ENCODE measurements at places on chromosomes 4 and X.
A peak's percentile ranks its signal among the peaks of the same experiment; 100 is the strongest.

DNA sequence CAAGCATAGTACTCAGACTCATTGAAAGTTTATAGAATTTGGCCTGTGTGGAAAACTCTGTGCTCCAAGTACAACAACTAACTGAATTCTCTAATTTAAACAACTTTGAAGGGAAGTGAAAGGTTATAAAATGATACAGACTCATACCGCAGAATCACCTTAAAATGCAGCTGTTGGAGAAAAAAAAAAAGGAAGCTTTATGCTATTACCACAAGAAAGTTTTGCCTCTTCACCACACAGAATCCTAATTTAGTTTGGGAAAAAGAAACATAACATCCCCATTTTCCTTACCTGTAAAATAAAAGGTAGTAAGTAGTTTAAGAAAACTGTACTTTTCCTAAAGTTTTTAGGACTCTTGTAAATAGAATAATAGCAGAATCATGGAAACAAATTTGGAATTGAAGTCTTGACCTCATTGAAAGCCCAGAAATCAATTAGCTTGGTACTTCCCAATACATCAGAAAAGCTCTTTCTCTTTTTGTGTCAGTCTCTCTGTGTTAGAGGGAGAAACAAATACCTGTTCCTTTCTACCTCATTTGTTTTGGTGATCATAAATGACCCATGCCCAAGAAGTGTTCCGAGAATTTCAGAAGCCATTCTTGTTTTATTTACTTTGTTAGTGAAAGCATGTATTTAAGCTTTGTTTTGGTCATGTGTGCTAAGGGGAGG lies 78.8 kb downstream of the NFKB1 start:
- DNase-seq = no peak

DNA sequence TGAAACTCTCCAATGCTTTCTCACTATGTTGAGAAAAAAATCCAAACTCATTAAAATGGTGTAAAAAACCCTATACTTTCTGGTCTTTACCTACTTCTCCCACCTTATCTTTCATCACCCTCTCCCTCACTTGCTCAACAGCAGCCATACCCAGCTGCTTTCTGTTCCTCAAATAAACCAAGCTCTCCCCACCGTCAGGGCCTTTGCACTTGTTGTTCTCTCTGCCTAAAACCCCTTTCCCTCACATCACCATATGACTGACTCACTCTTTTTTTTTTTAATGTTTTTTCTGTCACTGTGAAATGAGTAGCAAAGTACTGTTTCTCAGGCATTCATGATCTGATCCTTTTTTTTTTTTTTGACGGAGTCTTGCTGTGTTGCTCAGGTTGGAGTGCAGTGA lies 122.3 kb upstream of the TMEM164 start:
- DNase-seq = no peak

DNA sequence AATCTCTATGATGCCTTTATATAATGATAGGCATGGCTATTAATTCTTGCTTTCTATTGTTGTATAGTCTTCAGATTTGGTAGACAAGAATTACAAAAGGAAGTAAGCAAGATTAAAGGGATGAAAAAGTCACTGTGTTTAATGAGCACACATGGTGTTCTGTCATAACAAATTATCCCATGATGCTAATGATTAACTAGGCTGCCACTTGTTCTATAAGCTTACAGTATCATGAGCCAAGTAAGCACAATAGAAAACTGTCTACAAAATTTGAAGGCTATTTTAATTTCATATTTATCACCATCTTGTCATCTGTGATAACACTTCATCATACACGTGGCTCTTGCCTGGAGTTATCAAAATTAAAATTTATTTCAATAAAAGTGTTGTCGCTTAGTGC lies 466.7 kb downstream of the GASK1B start:
- no peak for DNase-seq

GRCh38 chrX:132165651-132166050 lies 37.8 kb upstream of the FRMD7 start:
- DNase-seq = no peak

- no peak for DNase-seq
These were observed 73.1 kb downstream of the QRFPR start for GRCh38 chr4:121307445-121308327.

DNA sequence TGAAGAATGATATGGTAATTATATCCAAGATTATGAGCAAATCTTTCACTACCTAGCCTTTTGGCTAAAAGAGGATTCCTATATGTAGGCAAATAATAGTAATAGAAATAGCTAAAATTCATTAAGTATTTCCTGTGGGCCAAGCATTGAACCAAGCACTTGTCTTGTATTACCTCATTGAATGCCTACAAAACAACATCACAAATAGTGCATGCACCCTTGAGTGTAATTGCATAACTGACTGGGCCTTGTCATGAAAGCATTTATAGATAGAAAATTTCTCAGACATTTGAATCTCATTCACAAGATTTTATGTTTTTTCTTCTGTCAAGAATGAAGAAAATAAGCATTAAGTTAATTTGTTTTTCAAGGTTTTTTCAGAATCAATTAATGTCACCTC lies 3.9 kb upstream of the HPGDS start:
- no peak for DNase-seq

DNA sequence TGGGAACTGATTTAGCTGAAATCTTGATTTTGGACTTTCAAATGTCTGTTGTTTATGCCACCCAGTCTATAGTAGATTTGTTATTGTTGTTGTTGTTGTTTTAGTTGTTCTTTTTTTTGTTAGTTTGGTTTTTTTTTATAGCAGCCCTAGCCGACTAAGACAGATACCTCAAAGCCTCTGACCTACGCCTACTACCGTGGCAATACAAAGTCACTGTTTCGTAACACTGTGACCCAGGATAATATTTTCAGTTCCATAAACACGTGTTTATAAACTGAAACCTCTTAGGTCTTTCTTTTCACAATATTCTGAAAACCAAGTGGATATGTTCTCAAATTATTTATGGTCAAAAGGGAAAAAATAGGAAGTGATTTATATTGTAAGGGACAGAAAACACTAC lies 32.8 kb downstream of the VCX2 start:
- DNase-seq = no peak

DNA sequence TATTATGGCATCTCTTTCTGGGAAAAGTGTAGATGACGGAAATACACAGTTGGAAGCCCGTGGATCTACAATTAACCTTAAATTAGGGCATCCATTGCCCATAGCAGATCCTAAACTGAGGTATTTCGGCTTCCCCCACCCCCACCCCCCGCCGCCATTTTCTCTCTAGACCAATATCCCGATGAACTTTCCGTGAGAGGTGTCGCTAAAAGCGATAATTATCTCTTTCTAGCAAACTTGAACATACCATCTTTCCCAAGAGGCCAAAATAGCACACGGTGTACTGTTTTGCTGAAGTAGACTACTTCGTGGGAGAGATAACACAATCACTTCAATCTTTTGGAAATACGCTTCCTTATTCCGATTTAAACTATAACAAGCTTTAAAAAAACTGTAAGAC lies 554 bp downstream of the KLHL15 start:
- DNase-seq = no peak

- DNase-seq = peak; percentile 22
These were observed at the start of gene ALPK1 for GRCh38 chr4:112296949-112297880. ALPK1 (plus strand) TSS chr4:112297369.

GRCh38 chr4:188092824-188093223 lies 16.6 kb downstream of the TRIML2 start:
- DNase-seq = no peak

GRCh38 chr4:45484740-45485139 lies 639.1 kb downstream of the GABRG1 start:
- DNase-seq = no peak

DNA sequence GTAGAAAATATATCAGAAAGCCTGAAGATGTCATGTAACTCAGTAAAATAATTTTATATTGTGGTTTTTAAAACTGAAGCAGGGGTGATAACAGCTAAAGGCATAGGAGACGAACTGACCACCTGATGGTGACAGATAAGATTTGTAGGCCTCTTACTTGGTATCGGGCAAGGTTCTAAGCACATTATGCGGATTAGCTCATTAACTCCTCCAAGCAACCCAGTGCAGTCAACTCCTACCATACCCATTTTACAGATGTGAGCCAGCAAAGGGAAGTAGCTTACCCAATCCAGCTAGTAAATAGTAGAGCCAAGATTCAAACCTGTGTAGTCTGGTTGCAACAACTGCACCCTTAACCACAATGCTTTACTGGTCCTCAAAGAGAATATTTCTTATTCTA lies 62.1 kb downstream of the CC2D2A start:
- DNase-seq = no peak
